ENCODE measurements at places on chromosomes 7 and 10.

DNA sequence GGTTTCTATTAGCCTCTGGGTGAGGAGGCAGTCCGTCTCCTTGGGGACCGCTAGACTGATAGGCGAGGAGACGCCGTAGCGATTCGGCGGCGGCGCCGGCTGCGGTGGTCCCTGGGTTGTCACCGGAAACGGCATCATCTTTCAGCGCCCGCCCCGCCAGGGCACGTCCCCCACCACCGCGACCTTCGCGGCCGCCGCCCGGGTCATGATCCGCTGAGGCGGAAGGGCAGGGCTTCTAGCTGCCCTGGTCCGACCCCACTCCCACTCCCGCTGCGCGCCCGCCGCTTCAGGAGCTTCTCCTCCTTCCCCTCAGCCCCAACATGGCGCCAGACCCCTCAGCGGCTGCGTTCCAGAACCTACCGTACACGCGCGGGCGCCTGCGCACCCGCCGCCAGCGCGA, at the start of gene PAPOLB:
PAPOLB (minus strand) TSS at position 358 of the 400 bp plus-strand sequence; CDS start at position 138, 220 bp downstream.
- DNase-seq: no peak

- DNase-seq: no peak
Observed at GRCh38 chr7:22039670-22040069, 94.0 kb upstream of the CDCA7L start.

- no peak for DNase-seq
Observed at GRCh38 chr10:128116851-128117615, 9.2 kb downstream of the MKI67 start.

DNA sequence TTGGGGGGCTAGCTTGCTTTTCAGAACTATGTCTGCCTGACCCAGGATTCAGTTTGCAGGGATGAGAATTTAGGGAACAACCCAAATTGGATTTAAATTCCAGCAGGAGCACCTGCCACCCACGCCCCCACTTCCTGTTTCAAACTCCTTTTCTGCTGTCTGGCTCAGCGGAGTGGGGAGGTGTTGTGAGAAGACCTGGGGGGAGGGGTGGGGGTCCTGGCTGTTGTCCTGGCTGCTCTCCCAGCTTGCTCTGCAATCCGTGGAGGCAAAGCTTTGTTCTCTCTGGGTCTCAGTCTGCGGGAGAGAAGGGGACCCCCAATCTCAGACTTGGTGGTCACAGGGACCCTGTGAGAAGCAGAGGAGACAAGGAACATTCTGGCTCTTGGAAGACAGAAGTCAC, 799 bp downstream of the KCNK18 start:
- DNase-seq: no peak

DNA sequence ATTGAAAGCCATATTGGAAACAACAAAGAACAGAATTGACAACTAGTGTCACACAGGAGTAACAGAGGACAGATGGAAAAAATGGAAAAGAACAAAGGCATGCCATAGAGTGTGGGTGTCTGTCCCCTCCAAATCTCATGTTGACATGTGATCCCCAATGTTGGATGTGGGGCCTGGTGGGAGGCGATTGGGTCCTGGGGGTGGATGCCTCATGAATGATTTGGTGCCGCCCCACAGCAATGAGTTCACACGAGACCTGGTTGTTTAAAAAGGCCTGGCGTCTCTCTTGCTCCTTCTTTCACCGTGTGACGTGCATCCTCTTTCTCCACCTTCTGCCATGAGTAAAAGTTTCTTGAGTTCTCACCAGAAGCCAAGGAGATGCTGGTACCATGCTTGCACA, 87.4 kb upstream of the GPR26 start:
- DNase-seq: no peak

- DNase-seq: no peak
Observed at GRCh38 chr10:129982825-129983224, 18.8 kb upstream of the EBF3 start.

DNA sequence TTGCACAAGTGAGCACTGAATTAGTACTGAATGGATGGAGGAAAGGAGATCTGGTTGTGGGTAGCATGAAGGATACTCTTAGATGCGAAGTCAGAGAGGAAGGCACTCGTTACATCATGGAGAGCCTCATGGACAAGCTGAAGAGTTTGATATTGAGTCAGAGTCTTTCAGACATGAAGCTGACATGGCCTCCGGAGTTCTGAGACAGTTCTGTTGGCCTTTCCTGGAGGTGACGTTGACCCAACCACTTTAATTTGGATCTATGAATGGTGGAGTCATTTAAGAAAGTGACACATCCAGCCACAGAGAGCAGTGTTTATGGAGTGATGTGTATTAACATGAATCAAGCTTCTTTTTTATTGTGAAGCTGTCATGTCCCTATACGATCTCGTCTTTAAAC, 286.3 kb upstream of the CDC14C start:
- DNase-seq: no peak

- DNase-seq: no peak
Observed at GRCh38 chr10:108014145-108014901, 849.8 kb upstream of the SORCS1 start.

GRCh38 chr7:20194343-20194995, 22.7 kb downstream of the MACC1 start:
- DNase-seq: no peak

DNA sequence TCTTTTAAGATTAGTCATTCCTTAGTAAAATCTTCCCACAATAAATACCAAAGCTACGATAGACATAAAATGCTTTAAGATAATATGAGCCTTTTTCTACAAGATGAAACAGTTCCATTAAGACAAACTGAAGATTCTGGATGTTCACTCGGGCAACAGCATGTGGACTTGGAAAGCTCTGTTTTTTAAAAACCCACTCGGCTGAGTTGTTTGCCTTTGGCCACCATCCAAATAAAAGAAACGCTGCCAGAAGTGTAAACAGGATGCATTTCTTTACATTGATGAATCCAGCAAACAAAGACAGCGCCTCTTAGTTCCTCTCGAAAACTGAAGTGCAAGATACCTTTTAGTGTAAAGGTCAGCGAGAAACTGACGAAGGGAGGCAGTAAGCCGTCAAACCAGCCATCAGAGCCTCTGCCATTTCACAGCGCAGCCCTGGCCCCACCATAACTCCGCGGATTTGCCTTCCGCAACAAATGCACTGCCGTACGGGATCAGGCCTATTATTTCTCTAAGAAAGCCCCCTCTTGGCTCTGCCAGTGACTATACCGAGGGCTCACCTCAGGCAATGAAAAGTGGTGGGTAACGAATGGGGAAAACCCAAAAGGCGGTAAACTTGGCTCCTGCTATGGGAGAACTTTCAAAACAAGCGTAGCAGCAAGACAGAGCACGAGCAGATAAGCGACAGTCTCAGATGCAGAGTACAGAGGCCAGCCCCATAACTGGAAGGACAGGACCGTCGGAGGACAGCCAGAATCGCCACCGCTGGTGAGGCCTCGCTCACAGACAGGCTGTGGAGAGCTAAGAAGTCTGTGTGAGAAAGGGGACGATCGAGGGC, 41.4 kb downstream of the GNA12 start:
- DNase-seq: no peak

DNA sequence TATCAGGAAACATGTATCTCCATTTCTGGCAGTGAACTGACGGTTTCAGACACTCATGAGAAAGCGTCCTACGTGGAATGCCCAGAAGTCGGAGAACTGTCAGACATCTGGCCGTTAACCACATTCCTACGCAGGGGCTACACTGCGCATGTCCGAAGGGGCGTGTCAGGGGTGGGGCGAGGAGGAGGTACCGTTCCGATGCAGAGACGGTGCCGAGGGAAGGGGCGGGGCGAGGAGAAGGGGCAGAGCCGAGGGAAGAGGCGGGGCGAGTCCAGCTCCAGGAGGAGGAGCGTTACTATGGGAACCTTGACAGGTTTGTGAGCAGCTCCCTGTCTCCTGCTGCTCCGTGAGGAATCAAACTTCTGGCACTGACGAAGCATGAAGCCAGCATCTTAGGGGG, 366.9 kb upstream of the NUPR2 start:
- no peak for DNase-seq

DNA sequence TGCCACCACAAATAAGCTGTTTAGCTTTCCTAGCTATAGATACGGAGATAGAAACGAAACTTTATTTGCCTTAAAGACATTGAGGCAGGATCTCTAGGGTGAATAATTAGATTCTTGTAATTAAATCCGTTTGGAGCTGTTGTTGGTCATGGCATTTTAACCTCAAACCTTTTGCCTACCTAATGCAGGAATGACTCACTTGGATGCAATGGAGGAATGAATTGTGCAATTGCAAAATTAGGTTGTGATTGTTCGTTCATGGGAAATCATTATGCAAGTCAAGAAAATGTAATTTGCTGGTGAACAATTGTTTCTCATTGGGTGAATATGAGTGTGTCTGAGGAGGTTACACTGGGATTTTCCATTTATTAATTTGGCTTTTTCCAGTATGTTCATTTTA, 703.5 kb downstream of the GATA3 start:
- DNase-seq: no peak

- no peak for DNase-seq
Observed at GRCh38 chr10:127040756-127041155, 135.5 kb downstream of the DOCK1 start.

- DNase-seq: no peak
Observed at GRCh38 chr7:19235680-19236079, 90.5 kb upstream of the FERD3L start.

GRCh38 chr10:30915146-30915545, 116.5 kb downstream of the ZNF438 start:
- no peak for DNase-seq

DNA sequence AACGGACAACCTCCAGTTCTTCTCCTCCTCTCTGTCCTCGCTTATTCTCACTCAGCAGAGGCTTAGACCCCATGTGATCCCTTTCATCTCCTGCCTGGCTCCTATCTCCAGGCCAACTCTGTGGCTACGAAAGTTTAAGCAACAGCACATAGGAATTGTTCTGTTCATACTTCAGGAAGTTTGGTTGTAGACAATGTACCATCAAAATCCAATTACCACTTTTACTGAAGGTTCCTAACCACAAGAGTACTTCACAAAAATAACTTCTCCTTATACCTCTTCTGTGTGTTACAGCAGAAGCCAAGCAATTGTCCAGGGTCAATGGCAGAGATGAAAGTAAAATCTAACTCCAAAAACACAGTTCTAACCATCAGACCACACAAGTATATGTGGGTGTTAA, 80.0 kb downstream of the SLC25A13 start:
- no peak for DNase-seq

GRCh38 chr7:100888988-100889750, at the start of gene UFSP1:
Gene UFSP1 (minus strand): TSS chr7:100889715. CDS start chr7:100889271, 444 bp downstream.
- DNase-seq: no peak

All from CD4-positive, alpha-beta T cell treated with Interleukin-2 at 100 ng/mL for 4 hours (primary cell).